ENCODE measurements at places on chromosomes 7 and 10.
A peak's percentile ranks its signal among the peaks of the same experiment; 100 is the strongest.

- DNase-seq, result no peak
Measured at GRCh38 chr10:25388862-25389206, 214.0 kb downstream of the GPR158 start.

GRCh38 chr7:80459776-80460510 is 51.9 kb downstream of the GNAT3 start:
- DNase-seq, result no peak

GRCh38 chr7:18426564-18427226 is 68.9 kb upstream of the HDAC9 start:
- no peak for DNase-seq

- no peak for DNase-seq
Measured at GRCh38 chr10:74047871-74048270, 50.0 kb downstream of the VCL start.

DNA sequence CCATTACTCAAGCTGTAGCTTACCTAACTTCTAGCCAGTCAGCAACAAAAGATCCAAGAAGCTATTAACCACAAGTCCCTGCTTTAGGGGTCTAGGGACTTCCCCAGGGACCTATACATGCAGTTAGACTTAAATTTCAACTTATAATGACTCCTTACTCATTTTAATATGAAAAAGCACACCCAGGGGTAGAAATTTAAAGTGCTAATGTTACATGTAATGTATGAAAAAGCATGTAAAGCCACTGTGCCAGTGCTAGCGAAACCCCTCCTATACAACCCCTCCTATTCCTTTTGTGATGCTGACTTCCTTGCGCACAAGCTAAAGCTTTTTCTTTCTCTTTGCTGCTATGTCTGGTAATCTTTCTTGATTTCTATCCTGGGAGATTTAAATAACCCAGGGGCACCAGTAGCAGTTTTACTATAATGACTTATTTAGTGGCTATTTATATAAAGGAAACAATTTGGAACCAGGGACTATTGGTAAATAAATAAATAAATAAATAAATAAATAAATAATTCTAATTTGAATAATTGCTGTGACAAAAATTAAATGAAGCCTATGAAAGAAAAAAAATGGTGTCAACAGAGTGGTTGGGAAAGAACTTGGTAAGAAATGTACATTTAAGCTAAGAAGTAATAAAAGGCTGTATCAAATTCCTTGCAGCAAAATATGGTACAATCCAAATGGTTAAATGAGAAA is 110.5 kb upstream of the MAGI2 start:
- no peak for DNase-seq

DNA sequence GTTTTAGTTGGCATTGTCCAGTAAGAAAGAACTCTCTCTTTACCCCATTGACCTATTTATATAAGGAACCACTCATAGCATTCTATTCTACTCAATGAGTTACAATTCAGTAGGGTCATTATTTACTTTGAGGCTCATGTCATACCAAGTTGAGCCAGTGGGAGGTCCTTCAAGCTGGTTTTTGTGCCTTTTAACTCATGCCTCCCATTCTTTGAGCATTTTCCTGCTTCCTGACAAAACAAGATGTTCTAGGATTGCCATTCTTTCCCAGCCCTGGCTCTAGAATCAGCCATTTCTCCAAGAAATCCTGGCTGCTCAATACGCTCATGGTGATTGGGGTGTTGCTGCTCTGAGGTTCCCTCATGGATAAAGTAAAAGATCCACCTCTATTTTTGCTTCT is 250.1 kb downstream of the ABCA13 start:
- DNase-seq, result no peak

- no peak for DNase-seq
Measured at GRCh38 chr10:43926875-43927406, 278.3 kb upstream of the ZNF32 start.

DNA sequence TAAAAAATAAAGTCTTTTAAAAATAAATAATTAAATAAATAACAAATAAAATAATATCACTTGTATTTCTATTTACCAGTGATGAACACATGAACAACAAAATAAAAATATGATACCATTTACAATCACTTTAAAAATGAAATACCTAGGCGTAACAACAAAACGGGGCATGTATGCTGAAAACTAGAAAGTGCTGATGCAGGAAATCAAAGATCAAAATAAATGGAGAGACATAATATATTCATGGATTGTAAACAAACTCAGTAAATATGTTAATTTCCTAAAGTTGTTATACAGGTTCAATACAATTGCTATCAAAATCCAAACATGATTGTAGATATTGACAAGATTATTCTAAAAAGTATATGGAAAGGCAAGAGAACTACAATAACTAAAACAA is 19.2 kb upstream of the SFTPA2 start:
- DNase-seq, result no peak

- DNase-seq, result no peak
Measured at GRCh38 chr7:110929480-110930249, 161.3 kb upstream of the LRRN3 start.

- no peak for DNase-seq
Measured at GRCh38 chr10:52472406-52473146, 158.5 kb downstream of the DKK1 start.

GRCh38 chr10:121574519-121575166 is 23.6 kb downstream of the FGFR2 start:
- DNase-seq, result no peak

DNA sequence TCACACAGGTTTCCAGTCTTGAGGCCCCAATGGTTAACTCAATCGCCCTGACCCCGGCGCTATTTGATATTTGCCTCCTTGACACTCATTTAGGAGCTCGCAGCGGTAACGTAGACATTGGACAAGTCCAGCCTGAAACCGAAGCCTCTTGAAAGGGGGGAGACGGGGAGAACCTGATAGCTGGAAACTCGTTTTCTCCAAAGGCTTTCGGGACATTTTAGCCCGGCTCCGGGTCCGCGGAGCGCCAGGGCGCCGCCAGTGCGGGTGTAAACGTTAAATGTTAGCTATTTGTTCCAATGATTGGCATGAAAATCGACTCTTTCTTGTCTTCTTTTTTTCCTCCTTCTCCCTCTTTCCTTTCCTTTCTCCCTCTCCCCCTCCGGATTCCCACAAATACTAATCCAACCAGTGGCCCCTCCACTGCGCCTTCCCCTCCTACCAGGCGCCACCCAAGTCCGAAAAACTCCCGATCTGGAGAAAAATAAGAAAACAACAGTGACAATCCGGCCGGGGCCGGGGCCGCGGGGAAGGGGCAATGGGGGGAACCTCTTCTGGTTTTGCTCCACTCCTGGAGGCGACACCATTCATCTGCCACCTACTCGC is 17.2 kb upstream of the GATA3 start:
- no peak for DNase-seq

DNA sequence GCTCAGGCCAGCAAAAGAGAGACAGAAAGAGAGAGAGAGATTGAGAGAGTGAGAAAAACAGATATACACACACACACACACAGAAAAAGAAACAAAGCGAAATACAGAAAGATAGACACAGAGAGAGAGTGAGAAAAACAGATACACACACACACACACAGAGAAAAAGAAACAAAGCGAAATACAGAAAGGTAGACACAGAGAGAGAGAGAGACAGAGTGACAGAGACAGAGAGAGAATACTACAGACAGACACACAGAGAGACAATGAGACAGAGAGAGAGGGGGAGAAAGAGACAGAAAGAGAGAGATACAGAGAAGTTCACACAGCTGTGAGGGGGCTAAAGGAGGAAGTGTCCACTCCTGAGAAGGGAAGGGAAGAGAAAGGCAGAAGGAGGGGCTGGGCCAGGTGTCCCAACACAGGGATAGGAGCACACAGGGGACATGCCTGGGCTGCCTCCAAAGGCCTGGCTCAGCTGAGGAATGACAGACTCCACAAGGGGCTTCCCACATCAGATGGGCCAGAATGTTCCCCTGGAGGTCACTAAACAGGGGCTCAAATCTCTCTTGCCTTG is 4.3 kb downstream of the GCK start:
- DNase-seq, result no peak

- no peak for DNase-seq
Measured at GRCh38 chr10:20002657-20003056, 186.4 kb downstream of the PLXDC2 start.

DNA sequence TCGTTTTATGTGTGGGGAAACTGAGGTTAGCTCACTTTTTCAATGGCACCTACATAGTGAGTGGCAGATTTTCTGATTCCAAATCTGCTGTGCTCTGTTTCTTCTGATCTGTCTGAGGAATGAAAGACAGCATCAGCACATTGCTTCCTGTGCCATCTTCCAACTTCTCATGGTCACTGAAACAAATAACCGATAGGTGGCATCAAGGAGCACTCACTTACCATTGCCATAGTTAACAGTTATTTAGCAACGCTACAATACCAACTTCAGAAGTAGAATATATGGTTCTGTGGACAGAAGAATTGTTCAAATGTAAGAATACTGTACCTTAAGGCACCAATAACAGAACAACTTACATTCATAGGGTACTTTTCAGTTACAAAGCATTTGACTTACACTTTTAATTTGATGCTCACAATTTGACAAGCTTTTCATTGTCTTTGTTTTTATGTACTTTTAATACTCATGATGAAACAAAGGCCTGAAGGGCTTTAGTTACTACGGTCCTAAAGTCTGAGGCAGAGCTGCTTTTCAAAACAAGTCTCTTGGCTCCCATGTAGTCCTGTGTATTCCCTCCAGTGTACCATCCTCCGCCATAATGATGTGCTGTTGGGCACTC is 228.9 kb upstream of the TCF7L2 start:
- DNase-seq, result no peak

GRCh38 chr10:95363303-95363912 is 72.6 kb upstream of the PDLIM1 start:
- peak; percentile 56 for DNase-seq

DNA sequence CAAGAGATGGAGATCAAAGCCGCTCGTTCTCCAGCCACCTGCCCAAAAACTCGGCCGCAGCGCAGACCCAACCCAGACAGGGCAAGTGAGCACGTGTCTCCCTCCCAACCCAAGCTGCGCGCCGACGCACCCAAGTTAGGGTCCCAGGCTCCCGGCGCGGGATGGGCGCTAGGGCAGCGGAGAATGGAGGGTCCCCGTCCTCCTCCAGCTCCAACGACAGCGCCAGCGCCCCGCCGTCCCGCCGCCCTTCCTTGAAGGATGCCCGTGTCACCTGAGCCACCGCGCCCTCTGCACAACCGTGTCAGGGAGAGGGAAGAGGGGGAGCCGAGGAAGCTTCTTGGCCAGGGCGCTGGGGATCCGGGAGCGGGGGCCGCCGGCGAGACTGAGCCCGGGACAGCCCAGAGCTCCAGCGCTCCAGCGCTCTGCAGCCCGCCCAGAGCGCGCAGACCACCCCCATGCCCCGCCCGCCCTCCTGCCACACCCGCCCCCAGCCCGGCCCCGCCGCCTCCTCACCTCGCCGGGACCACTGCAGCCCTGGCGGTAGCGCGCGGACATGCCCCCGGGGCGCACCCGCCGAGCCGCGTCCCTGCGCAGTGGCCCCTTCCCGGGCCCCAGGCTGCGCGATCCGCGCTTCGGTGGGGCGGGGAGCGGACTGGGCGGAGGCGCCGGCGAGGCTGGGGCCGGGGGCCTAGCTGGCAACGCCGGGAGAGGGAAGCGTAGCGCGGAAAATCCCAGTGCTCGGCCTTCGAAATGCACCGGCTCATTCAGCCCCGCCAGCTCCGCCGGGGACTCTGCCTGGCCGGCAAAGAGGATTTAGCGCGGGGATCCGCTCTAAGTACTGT is at the start of gene SLC16A12:
SLC16A12 (minus strand) TSS at position 424 of the 842 bp plus-strand sequence. CDS start 73,016 bp downstream, outside the sequence.
- no peak for DNase-seq

DNA sequence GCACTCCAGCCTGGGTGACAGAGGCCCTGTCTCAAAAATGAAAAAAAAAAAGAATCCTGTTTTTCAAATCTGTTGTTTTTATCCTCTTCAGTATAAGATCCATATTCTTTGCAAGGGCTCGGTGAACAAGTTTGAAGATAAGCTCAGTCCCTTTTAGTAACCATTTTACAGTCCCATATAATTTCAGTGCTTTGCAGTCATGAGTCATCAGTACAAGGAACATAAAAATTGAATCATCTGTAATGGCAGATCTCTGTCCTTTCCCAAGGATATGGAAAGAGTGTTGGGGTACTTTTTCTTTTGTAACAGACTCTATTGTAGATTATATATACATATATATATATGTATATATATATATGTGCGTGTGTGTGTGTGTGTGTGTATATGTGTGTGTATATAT is 52.2 kb upstream of the ZPBP start:
- DNase-seq, result no peak

- no peak for DNase-seq
Measured at GRCh38 chr7:67771846-67772605, 775.4 kb downstream of the TYW1 start.

DNA sequence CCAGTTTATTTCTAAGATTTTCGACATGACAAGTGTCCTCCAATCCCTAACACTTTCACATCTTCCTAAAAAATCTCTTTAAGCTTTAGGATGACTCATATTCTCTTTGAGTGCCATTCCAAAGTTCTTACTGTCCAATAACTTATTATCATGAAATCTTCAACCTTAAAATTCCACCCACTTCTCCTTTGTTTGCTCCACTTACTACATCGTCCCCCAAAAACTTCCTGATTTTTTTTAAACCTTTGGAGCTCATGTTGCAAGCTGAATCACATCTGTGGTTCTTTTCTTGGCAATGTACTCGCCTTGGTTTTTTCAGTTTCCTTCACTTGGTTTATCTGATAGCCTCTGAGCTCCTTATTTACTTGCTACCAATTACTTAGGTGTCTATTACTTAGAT is 39.2 kb upstream of the JCAD start:
- no peak for DNase-seq

DNA sequence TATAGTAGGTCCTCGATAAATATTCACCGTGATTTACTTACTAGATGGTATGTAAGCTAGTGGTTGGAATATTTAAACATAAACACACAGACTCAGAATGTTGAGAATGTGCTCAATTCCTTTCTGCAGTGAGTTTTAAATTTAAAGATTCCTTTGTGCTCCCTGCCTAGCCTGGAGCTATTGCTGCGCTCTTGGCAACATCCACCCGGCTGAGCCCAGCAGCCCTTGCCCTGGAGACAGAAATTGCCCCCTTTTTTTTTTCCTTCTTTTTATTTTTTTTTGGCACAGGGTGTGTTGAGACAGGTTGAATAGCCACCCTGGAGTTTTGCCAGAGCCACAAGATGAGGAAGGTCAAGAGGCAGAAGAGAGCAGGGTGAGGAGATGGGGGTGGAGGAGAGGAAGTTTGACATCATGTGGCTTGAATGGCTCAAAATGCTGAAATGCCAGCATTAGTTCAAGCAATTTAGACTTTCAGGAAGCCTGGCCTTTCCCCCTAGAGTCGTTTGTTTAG is 180.8 kb downstream of the PRKCQ start:
- no peak for DNase-seq
